Vagina (tissue), 2 donors: ENCODE measurements at places on chromosomes 11 and 22. TPM values are rescaled to one million over a fixed set of nuclear protein-coding genes. Genes with fewer than 3 reads are reported as not detected.
A peak's percentile ranks its signal among the peaks of the same experiment; 100 is the strongest.

Gene OR52A1
- total RNA-seq = not detected

Gene KRTAP5-9
- not detected for total RNA-seq

Gene OR52H1
- not detected for total RNA-seq

DNA sequence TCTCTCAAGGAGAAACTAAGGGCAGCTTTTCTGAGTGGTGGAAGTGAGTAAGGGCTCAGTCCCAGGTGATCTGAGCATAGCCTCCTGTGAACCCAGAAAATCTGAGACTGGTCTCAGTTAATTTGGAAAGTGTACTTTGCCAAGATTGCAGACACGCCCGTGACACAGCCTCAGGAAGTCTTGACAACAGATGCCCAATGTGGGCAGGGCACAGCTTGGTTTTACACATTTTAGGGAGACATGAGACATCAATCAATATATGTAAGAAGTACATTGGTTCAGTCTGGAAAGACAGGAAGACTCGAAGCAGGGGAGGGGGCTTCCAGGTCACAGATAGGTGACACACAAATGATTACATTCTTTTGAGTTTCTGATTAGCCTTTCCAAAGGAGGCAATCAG is 13.5 kb upstream of the CRY2 start:
- H3K4me3 ChIP-seq = no peak overlapping the region
- DNase-seq = no peak
- H3K27me3 ChIP-seq = no peaks in the 10 kb centered on the region

Gene SLC16A8
- 0.98 TPM for total RNA-seq

Gene RAB39A
- total RNA-seq = 1.7 TPM

DNA sequence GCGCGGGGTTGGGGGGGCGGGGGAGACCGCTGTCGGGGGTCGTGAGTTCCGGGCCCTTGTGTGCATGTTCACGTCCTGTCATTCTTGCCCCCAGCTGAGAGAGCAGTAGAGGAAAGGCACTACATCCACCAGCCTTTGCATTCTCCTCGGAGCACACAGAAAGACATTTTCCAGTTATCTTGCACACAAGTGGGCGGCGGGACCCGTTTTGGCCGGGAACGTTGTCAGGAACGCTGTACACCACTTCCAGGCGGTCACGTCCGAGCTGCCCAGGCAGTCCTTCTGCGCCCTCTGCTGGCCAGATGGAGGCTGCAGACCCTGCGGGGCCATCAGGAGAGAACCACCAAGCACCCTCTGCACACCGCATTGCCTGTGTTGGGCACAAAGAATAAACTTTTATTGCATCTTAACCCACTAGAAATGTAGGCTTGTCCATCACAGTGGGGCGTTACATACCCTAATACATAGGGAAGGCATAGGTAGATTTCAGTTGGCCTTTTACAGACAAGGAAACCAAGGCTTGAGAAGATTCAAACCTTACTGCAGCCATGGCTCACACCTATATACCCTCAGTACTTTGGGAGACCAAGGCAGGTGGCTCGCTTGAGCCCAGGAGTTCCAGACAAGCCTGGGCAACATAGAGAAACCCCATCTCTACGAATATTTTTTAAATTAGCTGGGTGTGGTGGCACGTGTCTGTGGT is 2.8 kb upstream of the CDKN1C start:
- peak overlapping the region; percentile 95 for H3K27ac ChIP-seq
- no peak for DNase-seq
- peaks cover 39% of the 10 kb centered on the region for H3K4me1 ChIP-seq
- no peaks in the 10 kb centered on the region for H3K27me3 ChIP-seq
- H3K36me3 ChIP-seq = no peaks in the 10 kb centered on the region

Gene POTEH
- not detected for total RNA-seq

Gene NXPE4
- not detected for total RNA-seq

Gene RHOD
- total RNA-seq = 26.5 TPM

Gene BRSK2
- 3.9 TPM for total RNA-seq

Gene CDHR5
- not detected for total RNA-seq

- H3K36me3 ChIP-seq = no peaks in the 10 kb centered on the region
- no peak overlapping the region for H3K4me3 ChIP-seq
- H3K27me3 ChIP-seq = no peaks in the 10 kb centered on the region
- no peaks in the 10 kb centered on the region for H3K4me1 ChIP-seq
Measured at GRCh38 chr11:58726737-58727414, 4.9 kb downstream of the GLYAT start.

- H3K27me3 ChIP-seq = no peaks in the 10 kb centered on the region
- DNase-seq = no peak
- H3K36me3 ChIP-seq = no peaks in the 10 kb centered on the region
- H3K4me3 ChIP-seq = no peak overlapping the region
- peak overlapping the region; percentile 85 for H3K27ac ChIP-seq
- peaks cover 63% of the 10 kb centered on the region for H3K4me1 ChIP-seq
Measured at GRCh38 chr11:47259232-47259977, 1.6 kb downstream of the NR1H3 start.
